ENCODE measurements at places on chromosomes 11 and 22.

DNA sequence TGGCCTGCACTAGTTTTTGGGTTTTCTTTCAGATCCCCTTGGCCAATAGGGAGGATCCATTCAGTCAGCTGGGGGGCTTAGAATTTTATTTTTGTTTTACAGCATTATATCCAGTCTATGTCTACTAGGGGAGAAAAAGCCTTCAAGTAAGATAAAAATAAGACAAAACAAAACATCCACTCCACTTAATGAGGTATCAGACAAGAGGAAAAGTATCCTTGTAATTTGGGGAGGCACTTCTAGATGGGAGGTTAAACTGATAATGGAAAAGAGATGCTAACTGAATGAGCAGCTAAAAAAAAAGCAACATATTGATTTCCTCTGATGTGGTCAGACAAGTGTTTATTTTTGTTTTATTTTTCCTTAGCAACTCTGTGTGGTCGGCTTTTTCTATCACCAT, 278.0 kb upstream of the ANO3 start:
- DNase-seq: no peak

DNA sequence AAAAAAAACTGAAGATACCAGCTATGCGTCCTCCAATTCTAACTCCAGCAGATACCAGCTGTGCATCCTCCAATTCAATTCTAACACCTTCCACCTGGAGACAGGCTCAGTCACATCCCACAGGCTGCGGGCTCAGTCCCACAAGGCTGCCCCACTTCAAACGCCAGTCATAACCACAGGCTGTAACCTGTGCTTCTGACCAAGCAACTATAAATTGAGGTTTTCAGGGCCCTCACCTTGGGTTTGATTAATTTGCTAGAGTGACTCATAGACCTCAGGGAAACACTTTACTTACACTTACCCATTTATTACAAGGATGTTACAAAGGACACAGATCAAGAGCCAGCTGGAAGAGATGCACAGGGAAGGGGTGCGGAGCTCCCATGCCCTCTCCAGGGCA, 32.4 kb upstream of the MSANTD2 start:
- no peak for DNase-seq

DNA sequence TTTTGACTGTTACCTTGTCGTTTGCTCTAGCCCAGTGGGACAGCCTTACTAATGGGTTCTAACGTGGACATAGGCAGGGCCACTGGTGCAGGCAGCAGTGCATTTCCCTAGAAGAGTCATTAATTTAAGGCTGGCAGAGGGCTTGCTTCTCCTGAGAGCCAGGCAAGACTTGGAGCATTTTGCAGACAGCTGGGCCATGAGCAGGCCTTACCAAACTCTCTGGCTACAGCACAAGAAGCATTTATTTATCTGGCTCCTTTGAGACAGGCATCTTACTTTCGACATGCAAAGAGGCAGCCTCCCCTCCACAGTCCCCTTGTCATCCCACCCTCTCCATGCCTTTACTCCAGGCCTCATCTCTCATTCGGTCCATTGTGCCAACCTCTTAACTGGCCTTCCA, 139.9 kb downstream of the CSNK2A3 start:
- no peak for DNase-seq

DNA sequence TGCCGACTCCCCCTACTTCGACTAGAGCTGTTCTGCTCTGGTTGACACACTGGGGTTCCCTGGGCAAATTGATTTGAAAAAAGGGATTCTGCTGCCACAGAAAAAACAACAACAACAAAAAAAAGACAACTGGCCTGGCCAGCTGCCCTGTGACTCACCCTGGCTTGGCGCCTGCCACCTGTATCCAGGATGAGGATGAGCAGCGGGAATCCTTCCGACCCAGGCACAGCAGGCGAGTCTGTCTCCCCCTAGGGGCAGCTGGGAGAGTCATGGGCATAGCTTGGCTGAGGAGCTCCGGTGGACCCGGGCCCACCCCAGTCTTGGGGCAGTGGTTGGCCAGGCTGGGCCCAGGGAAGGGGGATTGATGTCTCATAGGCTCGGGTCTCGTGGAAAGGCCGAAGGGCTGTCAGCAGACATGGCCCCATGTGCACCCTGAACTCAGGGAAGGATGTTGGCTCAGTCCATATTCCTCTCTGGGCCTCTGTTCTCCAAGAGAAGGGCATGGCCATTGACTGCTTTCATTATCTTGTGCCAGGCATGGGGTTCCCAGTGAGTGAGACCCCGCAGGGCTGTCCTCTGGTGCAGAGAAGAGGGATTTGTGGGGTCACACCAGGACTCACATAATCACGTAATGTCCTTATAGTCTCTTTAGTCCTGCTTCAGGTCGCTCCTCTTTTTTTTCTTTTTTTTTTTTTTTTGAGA, 10.4 kb upstream of the SUN2 start:
- DNase-seq: peak; percentile 43

DNA sequence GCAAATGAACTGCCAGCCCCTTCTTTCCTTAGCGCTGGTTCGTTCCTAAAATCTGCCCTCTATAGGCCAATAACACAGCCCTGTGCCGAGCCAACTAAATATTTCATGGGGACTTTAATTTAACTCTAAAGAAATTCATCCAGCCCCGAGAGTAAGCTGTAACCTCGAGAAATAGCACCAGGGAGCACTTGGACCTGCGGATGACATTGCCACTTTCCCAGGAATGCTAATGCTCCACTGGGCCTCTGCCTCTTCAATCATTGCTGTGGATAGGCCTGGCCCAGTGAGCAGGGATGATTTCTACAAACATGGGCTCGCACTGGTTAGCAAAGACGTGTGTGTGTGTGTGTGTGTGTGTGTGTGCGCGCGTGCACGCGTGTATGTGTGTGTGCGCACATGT, 95.3 kb upstream of the TBCEL start:
- DNase-seq: no peak

DNA sequence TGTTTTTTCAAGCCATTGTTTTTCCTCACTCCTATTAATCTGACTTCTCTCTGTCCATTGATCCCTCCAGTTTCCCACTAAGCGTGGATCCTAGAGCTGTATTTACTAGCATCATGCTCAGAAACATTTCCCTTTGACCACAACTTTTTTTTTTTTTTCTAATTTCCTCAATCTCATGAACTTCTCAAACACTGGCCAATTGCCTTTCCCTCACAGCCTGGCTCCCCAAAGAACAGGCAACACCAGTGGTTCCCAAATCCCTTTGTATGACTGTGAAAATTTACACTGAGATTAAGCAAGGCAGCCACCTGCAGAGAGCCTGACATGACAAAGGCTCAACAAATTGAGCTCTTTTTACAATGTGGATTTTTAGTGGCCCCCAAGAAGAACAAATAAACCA, 1.4 kb upstream of the TPP1 start:
- no peak for DNase-seq

DNA sequence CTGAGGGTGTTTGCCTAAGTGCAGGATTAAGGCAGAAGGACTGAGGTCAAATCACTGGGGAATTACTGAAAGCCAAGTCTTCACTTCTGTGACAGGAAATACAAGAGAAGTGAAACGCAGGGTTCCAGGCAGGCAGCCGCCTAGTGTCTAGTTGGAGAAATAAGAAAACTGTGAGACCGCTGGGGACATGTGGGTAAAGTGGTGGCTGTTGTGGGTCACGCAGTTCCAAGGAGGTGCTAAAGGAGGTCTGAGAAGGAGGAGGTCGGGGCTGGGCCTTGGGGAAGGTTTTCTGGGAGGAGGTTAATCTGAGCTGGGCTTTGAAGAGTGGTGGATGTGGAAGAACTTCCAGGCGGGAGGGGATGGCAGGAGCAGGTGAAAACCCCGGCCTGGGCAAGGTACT, 11.2 kb downstream of the MCM5 start:
- DNase-seq: peak; percentile 82

GRCh38 chr22:37817705-37818408, 5.3 kb upstream of the GALR3 start:
- DNase-seq: peak; percentile 79

GRCh38 chr11:88508759-88509581, 171.4 kb upstream of the CTSC start:
- DNase-seq: no peak

DNA sequence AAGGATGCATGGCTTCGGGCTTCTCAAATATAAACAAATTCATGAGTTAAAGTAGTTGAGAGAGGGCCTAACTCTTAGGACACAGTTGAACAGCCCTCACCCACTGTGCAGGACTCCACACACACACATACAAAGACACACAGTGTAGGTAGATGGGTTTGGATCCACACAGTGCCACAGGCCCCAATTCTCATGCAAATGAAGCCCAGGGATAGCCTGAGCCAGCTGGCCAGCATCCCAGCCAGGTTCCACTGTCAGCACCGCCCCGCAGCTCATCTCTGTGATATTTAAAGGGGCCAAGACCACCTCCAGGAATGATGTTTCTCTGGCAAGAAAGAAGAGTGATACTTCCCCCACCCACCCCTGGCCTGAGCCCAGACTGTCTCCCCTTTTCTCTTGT, 11.7 kb downstream of the SLC35C1 start:
- no peak for DNase-seq

DNA sequence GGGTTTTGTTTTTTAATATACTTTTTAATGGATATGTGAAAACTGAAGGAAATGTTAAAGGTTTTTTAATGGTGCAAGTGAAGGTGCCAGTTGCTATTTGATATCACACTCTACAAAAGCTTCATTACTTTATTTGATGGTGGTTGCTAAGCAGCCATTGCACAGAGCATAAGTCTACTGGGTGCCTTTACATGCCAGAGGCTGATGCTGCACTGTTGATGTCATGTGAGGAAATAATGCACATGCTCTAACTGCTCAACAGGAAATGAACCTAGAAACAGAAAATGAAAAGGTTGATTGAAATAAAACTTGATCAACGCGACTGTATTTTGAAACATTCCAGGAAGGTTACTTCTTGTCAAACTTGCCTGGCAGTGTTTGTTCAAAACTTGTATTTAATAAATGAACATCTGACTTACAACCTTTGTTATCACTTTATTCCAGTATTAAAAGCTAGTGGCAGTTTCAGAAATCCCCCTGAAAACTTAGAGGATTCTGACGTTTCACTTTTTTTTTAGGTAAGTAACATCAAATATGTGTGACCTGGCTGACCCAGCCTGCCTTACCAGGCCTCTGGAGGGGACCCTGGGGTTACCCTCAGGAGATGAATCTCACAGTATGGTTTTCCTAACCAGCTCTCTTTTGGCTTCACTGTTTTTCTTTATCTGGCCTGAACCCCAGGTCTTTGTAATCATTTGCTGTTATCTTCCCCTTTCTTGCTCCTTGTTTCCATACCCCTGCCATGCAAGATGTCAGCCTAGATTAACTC, 2.4 kb upstream of the ATP5MG start:
- DNase-seq: peak; percentile 75

- no peak for DNase-seq
Observed at GRCh38 chr11:11039208-11039965, 181.5 kb upstream of the ZBED5 start.

- DNase-seq: no peak
Observed at GRCh38 chr11:33552756-33553155, 147.9 kb downstream of the C11orf91 start.

DNA sequence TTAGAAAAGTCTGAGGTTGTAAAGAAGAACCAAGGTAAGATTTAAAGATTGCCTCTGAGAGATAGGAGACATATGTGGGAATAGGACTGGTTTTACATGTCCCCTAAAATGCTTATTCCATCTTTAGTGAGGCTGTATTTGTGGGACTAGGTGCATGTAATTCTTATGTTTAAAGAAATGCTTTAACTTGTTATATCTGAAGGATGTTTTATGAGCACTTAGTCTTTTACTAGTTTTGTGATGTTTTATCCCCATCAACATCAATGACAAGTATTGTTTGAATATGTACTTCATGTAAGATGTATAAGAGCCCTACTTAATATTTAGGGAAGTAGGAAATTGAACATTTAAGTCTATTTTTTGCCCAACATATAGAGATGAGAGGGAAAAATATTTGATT, 24.7 kb downstream of the GRAMD1B start:
- DNase-seq: no peak

GRCh38 chr22:43481568-43482317, 69.9 kb downstream of the MPPED1 start:
- peak; percentile 29 for DNase-seq

- DNase-seq: no peak
Observed at GRCh38 chr11:103210543-103210942, 101.3 kb downstream of the DYNC2H1 start.

DNA sequence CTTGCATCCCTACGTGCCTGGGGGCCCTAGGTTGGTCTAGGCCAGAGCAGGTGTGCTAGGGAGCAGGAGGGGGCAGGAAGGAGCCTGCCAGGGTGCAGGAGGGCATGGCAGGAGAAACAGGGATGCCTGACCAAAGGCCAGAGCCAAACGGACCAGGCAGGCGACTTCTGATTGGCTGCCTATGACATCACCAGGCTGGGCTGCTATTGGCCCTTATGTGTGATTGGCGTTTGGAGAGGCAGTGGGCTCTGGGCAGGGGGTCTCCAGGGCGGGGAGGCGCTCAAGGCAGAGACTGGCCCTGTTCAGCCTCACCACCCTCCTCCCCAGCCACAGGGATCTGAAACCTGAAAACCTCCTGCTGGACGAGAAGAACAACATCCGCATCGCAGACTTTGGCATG, 44.4 kb downstream of the MOB2 start:
- no peak for DNase-seq

DNA sequence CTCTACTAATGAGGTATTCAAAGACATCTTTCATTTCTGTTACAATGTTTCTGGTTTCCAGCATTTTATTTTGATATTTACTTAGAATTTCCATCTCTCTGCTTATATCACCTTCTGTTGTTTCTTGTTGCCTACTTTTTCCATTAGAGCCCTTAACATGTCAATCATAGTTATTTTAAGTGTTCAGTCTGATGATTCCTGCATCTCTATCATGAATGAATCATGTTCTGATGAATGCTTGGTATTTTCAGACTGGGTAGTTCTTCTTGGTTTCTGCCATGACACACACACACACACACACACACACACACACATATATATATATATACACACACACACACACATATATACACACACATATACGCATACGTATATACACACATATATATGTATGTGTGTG, 486.4 kb upstream of the ISX start:
- DNase-seq: no peak

- DNase-seq: no peak
Observed at GRCh38 chr11:130214861-130215530, 55.4 kb downstream of the ST14 start.

DNA sequence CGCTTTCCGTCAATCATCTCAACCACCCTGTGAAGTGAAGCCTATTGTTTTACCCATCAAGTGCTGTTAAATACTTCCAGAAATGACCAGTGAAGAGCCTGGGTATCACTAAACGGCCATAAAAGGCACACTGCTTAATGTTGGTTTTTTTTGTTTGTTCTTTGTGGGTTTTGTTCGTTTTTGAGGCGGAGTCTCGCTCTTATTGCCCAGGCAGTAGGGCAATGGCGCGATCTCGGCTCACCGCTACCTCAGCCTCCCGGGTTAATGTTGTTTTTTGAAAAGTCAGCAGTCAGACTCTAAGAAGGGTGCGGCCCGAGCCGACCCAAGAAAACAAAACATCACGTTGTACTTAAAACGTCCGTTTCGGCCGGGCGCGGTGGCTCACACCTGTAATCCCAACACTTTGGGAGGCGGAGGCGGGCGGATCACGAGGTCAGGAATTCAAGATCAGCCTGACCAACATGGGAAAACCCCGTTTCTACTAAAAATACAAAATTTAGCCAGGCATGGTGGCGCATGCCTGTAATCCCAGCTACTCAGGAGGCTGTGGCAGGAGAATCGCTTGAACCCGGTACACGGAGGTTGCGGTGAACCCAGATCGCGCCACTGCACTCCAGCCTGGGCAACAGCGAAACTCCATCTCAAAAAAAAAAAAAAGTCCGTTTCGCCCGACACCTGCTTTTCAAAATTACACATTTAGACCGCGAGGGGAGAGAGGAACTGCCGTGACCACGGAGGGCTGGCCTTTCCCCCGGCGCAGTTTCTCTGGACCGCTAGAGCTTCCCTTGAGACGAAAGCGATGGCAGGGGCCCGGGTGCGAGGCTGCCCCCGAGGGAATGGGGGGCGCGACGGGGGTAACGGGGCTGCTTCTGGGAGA, 714 bp downstream of the CD59 start:
- peak; percentile 85 for DNase-seq
